ENCODE measurements at places on chromosomes 3 and 15. TPM values are rescaled to one million over a fixed set of nuclear protein-coding genes. Genes with fewer than 3 reads are reported as not detected.

Gene GABRB3
- 79.5 TPM for total RNA-seq

Gene PLAAT1
- total RNA-seq = 9.3 TPM

Gene ISLR2
- total RNA-seq = 5.2 TPM

Gene ANKRD34C
- total RNA-seq = 0.99 TPM

Gene HES1
- 37.7 TPM for total RNA-seq

Gene LMAN1L
- total RNA-seq = not detected

Gene GMNC
- 2.2 TPM for total RNA-seq

Gene CCR3
- total RNA-seq = 0.20 TPM

Gene PIK3R4
- 42.2 TPM for total RNA-seq

Gene GCSAM
- 0.17 TPM for total RNA-seq

Gene TLR9
- 0.11 TPM for total RNA-seq

Gene CACNA1D
- total RNA-seq = 37.5 TPM

Gene BCHE
- 41.0 TPM for total RNA-seq

Gene PRSS50
- total RNA-seq = not detected

Gene MAP1A
- total RNA-seq = 71.6 TPM

Gene C3orf85
- not detected for total RNA-seq
